Hematopoietic multipotent progenitor cell treated with erythropoietin and hydrocortisone succinate and interleukin-3 and kit ligand, for 6 days (in vitro differentiated cells): ENCODE measurements at places on chromosomes 2 and 18.

DNA sequence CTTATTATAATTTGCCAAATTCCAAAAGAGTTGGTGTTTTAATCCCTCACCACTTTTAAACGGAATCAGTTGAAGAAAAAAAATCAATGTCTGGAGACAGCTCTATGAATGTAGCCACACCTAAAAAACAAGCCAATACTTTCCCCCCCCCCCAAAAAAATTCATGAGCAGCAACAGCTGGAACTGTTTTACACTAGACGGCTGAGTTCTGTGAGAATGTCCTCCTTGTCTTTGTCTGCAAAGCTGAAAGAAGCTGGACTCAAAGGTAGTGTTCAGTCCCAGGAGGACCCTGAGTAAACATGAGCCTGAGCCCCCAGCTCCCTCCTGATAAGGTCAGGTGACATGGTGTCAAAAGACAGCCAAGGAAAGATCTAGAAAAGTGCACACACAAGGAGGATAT is 68.2 kb downstream of the ZNF521 start:
- DNase-seq: no peak

- no peak for DNase-seq
Measured at GRCh38 chr2:136060416-136060815, 57.5 kb downstream of the CXCR4 start.

GRCh38 chr2:173606619-173607248 is 252.1 kb downstream of the CDCA7 start:
- DNase-seq: no peak

- DNase-seq: no peak
Measured at GRCh38 chr2:205957452-205958154, 128.4 kb downstream of the INO80D start.

DNA sequence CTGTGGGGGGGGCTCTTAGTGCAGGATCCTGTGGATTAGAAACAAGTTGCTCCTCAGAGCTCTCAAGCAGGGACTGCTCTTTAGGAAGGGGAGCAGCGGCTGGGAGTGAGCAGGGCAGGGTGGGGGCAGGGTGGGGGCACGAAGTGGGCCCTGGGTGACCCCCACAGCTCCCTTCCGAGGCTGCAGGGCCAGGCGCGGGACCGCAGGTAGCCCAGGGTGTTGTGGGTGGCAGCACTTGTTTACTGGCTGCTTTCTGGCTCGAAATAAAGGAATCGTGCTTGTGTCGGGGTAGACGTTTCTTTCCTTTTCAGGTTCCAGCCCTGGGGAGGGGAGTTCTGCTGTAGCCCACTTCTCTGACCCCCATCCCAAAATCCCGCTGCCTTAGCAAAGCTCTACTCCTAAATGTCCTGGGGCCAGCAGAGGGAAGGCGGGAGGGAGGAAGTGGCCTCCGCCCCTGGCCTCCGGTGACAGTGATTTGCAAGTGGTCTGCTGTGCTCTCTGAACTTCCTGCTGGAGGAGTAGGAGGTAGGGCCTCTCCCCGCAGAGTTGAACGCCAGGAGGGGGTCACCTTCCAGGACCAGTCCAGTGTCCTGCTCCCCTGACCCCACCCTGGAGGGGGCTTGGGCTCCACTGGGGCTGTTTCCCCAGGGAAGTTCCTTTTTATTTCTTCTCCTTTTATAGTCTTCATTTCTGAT is 8.3 kb downstream of the NEU4 start:
- no peak for DNase-seq

- DNase-seq: peak; percentile 45
Measured at GRCh38 chr2:15142069-15142689, 419.0 kb downstream of the NBAS start.

DNA sequence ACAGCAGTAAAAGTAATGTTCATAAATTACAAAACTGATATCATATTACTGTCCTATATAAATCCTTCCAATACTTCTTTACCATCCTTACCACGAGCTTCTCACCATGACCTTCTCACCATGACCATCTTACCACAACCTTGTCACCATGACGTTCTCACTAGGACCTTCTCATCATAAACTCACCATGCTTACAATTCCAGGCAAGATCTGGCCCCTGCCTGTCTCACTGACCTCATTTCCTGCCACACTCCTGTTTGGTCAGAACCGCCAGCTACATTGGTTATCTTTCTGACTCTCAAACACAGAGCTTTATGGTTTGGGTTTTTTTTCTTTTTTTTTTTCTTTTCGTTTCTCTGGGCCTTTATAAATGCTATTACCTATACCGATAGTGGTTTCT is 827.6 kb downstream of the RNF144A start:
- no peak for DNase-seq

DNA sequence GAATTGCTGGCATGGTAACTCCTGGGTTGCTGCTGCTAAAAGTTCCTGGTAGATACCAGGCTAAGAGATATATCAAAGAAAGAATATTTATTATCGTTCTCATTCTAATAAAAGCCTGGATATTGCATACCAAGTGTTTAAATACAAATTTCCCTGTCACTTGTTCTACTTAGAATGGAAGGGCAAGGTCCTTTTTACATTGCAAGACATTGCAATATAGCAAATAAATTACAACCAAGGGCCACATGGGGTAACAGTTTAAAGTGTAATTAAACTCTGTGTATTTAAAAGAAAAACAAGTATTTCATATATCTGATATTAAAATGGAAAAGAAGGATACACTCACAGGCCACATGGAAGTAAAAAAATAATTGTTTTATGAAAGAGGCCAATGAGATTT is 16.2 kb downstream of the PDE11A start:
- DNase-seq: no peak

DNA sequence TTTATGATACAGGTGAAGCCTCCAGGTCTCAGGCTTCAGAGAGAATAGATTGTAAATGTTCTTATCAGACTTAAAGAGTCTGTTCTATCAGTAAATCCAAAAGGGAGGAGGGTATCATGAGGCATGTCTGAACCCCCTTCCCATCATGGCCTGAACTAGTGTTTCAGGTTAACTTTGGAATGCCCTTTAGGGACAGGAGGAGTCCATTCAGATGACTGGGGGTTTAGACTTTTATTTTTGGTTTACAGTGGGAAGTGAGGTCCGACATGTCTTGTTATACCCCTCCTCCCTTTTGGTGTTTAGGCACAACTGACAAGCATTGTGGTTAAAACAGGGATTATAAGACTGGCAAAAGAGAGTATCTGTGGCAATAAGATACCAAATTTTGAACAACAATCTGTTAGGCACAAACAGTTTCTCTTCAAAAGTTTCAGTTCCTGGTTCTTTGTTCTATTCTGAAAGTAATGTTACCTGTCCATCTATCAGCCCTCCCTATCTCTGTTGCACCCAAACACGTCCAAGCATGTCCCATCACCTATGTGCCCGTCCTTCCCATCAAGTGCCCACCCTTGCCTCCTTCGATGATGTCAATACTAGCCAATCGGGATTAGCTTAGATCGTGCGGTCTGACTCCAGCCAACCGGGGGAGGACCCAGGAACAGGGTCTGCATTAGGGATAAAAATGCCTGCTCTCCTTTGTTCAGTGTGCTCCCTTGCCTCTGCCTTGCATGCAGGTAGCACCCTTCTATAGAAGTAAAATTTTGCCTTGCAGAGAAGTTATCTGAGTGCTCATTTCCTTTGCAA is 16.4 kb downstream of the TCF23 start:
- no peak for DNase-seq

DNA sequence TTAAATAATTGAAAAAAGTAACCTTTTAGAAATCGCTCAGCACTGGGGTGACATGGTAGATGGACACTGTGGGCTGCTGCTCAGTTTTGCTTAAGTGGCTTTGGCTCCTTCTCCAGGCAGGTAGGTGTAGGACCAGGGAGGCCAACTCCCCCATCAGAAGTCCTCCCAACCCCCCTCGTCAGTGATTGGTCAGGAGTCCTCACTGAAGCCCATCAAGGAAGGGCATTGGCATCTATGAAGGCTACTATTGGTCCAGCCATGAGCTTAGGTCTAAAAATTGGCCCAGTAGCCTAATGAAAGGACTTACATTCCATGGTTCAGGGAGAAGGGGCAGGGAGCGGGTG is 34.7 kb downstream of the ST3GAL5 start:
- no peak for DNase-seq

- DNase-seq: no peak
Measured at GRCh38 chr2:85827879-85828569, 60.8 kb downstream of the ST3GAL5 start.

DNA sequence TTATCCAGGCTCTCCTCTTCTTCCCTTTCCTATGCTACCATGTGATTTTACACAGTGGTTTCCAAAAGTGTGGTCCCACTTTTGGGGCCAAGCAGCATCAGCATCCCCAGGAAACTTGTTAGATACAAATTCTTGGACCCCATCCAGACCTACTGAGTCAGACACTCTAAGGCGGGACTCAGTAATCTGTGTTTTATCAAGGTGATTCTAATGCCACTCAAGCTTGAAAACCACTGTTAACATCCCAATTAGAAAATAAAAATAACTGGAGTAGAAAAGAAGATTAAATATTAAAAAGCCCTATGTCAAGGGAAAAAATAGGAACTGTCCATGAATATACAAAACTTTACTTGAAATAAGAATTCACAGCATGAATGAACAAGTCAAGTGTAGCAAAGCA is 10.8 kb downstream of the DSG2 start:
- DNase-seq: no peak

GRCh38 chr2:218985021-218985324 is at the start of gene FEV:
Gene FEV, minus strand, starts transcription at chr2:218985184. Its CDS starts 109 bp downstream, at chr2:218985075.
- no peak for DNase-seq

GRCh38 chr2:120552800-120553481 is 182.7 kb upstream of the GLI2 start:
- peak; percentile 76 for DNase-seq

DNA sequence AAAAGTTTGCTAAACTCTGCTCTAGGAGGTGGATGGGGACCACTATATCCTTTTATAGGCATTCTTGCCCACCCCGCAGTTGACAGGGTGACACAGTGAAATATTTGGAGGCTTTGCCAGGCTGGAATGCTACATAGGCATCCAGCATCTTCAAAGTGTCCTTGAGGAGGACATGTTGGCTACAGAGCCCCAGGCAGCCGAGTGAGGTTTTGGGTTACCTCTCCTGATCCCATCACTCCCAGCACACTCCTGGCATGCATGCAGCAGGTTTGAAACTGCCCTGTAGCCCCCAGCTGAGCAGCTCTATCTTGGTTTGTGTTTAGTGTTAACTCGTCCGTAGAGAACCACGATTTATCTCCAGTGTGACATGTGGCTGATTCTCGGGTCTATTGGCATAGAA is 7.3 kb downstream of the FOSL2 start:
- DNase-seq: no peak

- DNase-seq: peak; percentile 65
Measured at GRCh38 chr2:208985644-208986043, 438.2 kb upstream of the MAP2 start.

- DNase-seq: no peak
Measured at GRCh38 chr2:38013158-38013752, 62.7 kb downstream of the CYP1B1 start.

- DNase-seq: no peak
Measured at GRCh38 chr2:82342356-82342755, 2037.8 kb upstream of the LRRTM1 start.

- no peak for DNase-seq
Measured at GRCh38 chr2:239171643-239172042, 229.2 kb downstream of the HDAC4 start.

DNA sequence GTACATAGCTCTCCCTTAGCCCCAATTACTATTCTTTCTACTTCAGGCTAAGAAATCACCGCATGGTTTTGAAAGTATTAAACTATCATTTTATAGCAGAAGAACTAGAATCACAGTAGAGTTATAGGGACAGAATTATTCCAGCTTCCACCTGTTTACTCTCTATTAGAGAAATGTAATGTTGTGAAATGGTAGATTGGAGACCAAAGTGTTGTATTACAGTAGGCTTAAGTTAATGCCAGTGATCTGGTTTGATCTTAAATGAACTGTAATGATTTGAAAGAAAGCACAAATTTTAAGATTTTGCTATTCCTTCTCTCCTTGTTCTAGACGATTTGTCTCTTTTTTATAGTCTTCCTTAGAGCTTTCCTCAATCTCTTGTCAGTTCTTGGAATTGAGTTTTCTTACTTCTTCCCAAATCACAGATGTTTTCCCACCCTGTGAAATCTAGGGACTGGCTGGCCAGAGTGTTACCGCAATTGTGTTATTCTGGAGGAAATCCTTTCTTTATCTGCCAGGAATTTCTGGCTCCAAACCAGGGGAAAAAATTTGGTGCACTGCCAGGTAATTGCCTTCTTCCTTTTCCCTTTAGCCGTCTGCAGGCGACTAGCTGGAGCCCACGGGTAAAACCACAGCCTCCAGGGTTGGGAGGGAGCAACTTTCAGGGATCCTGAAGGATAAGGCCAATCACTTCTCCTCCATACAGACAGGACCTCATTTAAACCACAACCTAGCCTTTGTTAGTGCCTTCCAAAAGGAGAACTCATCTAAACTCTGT is 51.7 kb downstream of the NOP58 start:
- no peak for DNase-seq

- no peak for DNase-seq
Measured at GRCh38 chr2:180495606-180496005, 484.8 kb upstream of the UBE2E3 start.

GRCh38 chr2:231900972-231901371 is 25.2 kb downstream of the NPPC start:
- peak; percentile 21 for DNase-seq

- DNase-seq: no peak
Measured at GRCh38 chr2:9077691-9078090, 74.2 kb upstream of the MBOAT2 start.
